ENCODE measurements at places on chromosomes 13 and 19. TPM values are rescaled to one million over a fixed set of nuclear protein-coding genes. Genes with fewer than 3 reads are reported as not detected.
A peak's percentile ranks its signal among the peaks of the same experiment; 100 is the strongest.

GRCh38 chr19:32830231-32831014, 39.1 kb downstream of the SLC7A9 start:
- no peaks in the 10 kb centered on the region for H3K27me3 ChIP-seq
- no peak overlapping the region for H3K4me3 ChIP-seq
- no peaks in the 10 kb centered on the region for H3K36me3 ChIP-seq
- H3K4me1 ChIP-seq: no peaks in the 10 kb centered on the region

- no peak for DNase-seq
- no peaks in the 10 kb centered on the region for H3K36me3 ChIP-seq
- no peak overlapping the region for H3K4me3 ChIP-seq
Measured at GRCh38 chr13:65926750-65927171, 1303.4 kb downstream of the PCDH9 start.

- no peaks in the 10 kb centered on the region for H3K27me3 ChIP-seq
- DNase-seq: no peak
- H3K27ac ChIP-seq: no peak overlapping the region
- no peaks in the 10 kb centered on the region for H3K4me1 ChIP-seq
- H3K36me3 ChIP-seq: no peaks in the 10 kb centered on the region
- no peak overlapping the region for H3K4me3 ChIP-seq
Measured at GRCh38 chr13:38875186-38875875, 115.3 kb downstream of the STOML3 start.

GRCh38 chr19:1861599-1862031, 1.8 kb downstream of the KLF16 start:
- H3K4me3 ChIP-seq: peak overlapping the region; percentile 61
- no peaks in the 10 kb centered on the region for H3K36me3 ChIP-seq
- DNase-seq: no peak
- no peaks in the 10 kb centered on the region for H3K27me3 ChIP-seq
- peak overlapping the region; percentile 50 for H3K27ac ChIP-seq

GRCh38 chr13:74922963-74923362, 559.0 kb downstream of the TBC1D4 start:
- H3K4me1 ChIP-seq: no peaks in the 10 kb centered on the region
- no peak overlapping the region for H3K4me3 ChIP-seq
- H3K27me3 ChIP-seq: no peaks in the 10 kb centered on the region
- H3K36me3 ChIP-seq: no peaks in the 10 kb centered on the region
- no peak overlapping the region for H3K27ac ChIP-seq

DNA sequence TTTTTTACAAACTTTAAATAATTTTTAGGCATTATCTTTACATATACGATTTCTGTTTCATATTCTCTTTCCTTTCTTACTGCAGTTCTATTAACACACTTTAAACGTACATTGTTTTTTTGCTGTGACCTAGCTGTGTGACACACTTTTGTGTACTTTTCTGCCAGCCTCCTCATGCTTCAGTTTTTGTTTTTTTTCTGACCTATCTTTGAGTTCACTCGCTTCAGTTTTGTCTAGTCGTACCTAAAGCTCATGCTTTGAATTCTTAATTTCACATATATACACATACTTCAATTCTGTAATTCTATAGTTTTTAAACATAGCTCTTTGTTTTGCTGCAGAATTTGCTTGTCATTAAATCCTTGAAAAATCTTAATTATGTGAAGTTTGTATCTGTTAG, 150.4 kb downstream of the PDS5B start:
- H3K4me1 ChIP-seq: no peaks in the 10 kb centered on the region
- no peak for DNase-seq
- no peaks in the 10 kb centered on the region for H3K36me3 ChIP-seq
- no peak overlapping the region for H3K4me3 ChIP-seq
- H3K27me3 ChIP-seq: no peaks in the 10 kb centered on the region

GRCh38 chr13:25489238-25489637, 117.5 kb downstream of the ATP8A2 start:
- H3K4me1 ChIP-seq: no peaks in the 10 kb centered on the region
- no peak overlapping the region for H3K27ac ChIP-seq
- DNase-seq: no peak
- H3K27me3 ChIP-seq: no peaks in the 10 kb centered on the region
- no peak overlapping the region for H3K4me3 ChIP-seq
- H3K36me3 ChIP-seq: no peaks in the 10 kb centered on the region

- DNase-seq: no peak
- H3K4me1 ChIP-seq: peaks cover 58% of the 10 kb centered on the region
- H3K4me3 ChIP-seq: peak overlapping the region; percentile 97
- H3K27ac ChIP-seq: peak overlapping the region; percentile 65
Measured at GRCh38 chr19:38649305-38650171, 2.1 kb downstream of the ACTN4 start.

- no peaks in the 10 kb centered on the region for H3K36me3 ChIP-seq
- H3K27ac ChIP-seq: no peak overlapping the region
- no peaks in the 10 kb centered on the region for H3K27me3 ChIP-seq
- DNase-seq: peak; percentile 76
Measured at GRCh38 chr13:97028441-97029299, 34.4 kb upstream of the OXGR1 start.

DNA sequence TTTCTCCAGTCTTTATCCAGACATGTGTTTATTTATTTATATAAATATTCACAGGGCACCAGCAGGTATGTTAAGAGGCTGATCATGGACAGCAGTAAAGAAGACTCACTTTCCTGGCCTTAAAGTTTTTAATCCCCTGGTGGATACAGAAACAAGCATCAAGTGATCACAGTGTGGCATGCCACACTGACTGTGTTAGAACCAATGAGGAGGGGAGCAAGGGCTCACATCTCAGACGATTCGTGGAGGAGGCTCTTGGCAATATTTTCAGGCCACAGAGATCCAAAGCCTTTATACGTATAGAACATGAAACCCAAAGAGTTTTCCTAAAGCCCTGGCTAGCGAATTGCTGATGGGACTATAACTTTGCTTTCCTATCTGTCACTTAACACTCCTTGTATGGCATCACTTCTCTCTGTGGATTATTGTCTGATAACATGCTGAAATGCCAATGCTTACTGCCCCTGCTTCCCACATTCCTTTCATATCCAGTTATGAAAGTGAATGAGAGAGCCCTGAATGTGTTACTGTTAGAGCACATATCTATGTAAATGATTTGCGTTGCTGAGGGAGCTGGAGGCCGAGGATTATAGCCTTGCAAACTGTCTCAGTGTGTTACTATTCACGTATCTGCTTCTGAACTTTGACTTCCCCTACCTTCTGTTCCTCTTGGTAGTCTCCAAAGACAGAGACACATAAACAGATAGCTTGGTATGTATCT, 37.6 kb downstream of the POLR1D start:
- peaks cover 10% of the 10 kb centered on the region for H3K4me1 ChIP-seq
- no peaks in the 10 kb centered on the region for H3K36me3 ChIP-seq
- H3K4me3 ChIP-seq: no peak overlapping the region

- peaks cover 5% of the 10 kb centered on the region for H3K4me1 ChIP-seq
- H3K27ac ChIP-seq: no peak overlapping the region
- H3K27me3 ChIP-seq: no peaks in the 10 kb centered on the region
- no peaks in the 10 kb centered on the region for H3K36me3 ChIP-seq
- no peak for DNase-seq
Measured at GRCh38 chr13:97220151-97220900, 1.8 kb upstream of the MBNL2 start.

DNA sequence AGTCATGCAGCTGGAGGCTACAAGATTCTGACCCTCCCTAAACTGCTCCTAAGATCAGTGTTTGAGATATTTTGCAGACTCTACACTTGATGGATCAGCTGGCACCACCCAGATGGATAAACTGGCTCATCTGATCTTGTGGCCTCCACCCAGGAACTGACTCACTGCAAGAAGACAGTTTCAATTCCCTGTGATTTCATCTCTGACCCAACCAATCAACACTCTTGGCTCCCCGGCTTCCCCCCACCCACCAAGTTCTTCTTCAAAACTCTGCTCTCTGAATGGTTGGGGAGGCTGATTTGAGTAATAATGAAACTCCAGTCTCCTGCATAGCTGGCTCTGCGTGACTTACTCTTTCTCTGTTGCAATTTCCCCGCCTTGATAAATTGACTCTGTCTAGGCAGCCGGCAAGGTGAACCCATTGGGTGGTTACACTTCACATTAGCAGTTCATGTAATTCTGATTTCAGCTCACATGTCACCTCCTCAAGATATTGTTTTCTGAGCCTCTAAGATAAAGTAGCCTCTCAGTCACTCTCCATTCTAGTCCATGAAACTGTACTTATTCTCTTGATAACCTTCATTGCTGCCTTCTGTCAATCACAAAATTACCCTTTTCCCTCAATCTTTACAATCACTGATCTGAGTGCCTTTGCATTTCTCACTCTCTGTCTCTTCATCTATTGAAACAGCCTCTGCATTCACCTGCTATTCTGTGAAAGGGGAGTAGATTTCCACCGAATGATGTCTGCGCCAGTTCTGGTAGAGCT, 9.9 kb upstream of the FPR3 start:
- H3K27me3 ChIP-seq: no peaks in the 10 kb centered on the region
- H3K4me3 ChIP-seq: no peak overlapping the region
- no peaks in the 10 kb centered on the region for H3K36me3 ChIP-seq
- DNase-seq: peak; percentile 49

- no peak for DNase-seq
- H3K36me3 ChIP-seq: no peaks in the 10 kb centered on the region
- no peak overlapping the region for H3K4me3 ChIP-seq
- H3K27me3 ChIP-seq: no peaks in the 10 kb centered on the region
Measured at GRCh38 chr19:5575590-5575989, 7.8 kb upstream of the TINCR start.

DNA sequence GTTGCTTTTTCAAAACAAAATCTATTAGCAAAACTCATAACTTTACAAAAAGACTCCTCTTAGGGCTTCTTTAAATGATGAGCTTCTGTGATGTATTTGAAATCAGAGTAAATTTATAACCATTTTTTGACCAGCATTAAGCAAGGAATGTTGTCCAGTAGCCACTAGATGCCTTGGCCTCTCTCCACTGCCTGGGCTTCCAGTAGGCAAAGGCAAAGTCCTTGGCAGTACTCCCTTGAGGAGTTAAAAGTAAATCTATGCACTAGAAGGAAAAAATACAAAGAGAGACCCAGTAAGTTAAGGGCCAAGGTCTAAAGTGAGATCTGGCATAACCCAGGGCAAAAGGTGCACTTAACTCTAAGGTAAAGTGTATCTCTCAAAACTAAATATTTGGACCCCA, 9.5 kb downstream of the SERPINE3 start:
- H3K36me3 ChIP-seq: no peaks in the 10 kb centered on the region
- no peaks in the 10 kb centered on the region for H3K4me1 ChIP-seq
- no peak for DNase-seq

- H3K27me3 ChIP-seq: no peaks in the 10 kb centered on the region
- no peaks in the 10 kb centered on the region for H3K4me1 ChIP-seq
- H3K27ac ChIP-seq: no peak overlapping the region
- no peak overlapping the region for H3K4me3 ChIP-seq
- H3K36me3 ChIP-seq: no peaks in the 10 kb centered on the region
Measured at GRCh38 chr19:7887408-7888144, 734 bp upstream of the LRRC8E start.

GRCh38 chr19:44176590-44176989, 11.7 kb downstream of the ZNF226 start:
- no peak overlapping the region for H3K4me3 ChIP-seq
- H3K36me3 ChIP-seq: no peaks in the 10 kb centered on the region
- H3K4me1 ChIP-seq: no peaks in the 10 kb centered on the region
- no peaks in the 10 kb centered on the region for H3K27me3 ChIP-seq
- no peak overlapping the region for H3K27ac ChIP-seq

DNA sequence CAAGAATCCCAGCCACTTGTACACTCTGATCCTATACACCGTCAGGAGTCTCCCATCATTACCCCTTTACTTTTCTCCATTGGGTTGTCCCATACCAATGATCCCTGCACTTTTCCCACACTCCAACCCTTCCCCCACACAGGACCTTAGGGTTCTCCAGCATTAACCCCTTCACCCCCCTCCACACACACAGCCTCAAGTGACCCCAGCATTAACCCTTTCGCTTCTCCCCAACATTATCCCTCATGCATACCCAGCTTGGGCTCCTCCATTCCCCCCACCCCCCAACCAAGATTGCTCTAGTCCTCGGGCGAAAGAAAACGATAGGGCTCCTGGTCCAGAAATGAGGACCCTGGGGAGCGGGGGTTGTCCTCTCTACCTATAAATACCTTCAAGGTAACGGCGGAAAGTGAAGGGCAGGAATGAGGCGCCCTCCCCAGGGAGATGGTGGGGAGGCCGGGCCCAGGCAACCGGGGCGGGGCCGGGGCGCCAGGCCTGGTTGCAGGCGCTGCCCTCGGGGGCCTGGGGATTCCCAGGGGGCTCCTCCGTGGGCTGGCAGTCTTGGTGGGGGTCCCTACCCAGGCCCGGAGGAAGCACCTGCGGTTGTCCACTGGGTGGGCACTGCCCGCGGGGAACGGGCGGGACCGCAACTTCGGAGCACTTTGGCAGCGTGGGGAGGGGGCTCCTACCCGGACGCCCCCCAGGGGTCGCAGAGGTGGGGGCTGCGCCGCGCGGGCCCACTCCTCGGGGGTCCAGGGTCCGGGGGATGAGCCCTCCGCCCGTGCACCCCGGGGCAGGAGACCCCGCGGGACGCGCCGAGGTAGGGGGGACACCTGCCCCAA, 757 bp downstream of the WIZ start:
- no peaks in the 10 kb centered on the region for H3K36me3 ChIP-seq
- peak overlapping the region; percentile 56 for H3K4me3 ChIP-seq
- no peaks in the 10 kb centered on the region for H3K27me3 ChIP-seq
- no peak overlapping the region for H3K27ac ChIP-seq
- peaks cover 15% of the 10 kb centered on the region for H3K4me1 ChIP-seq
- DNase-seq: no peak

NCAN gene
- 3.7 TPM for total RNA-seq

ZNF835 gene
- 2.9 TPM for total RNA-seq

ZNF566 gene
- 15.0 TPM for total RNA-seq

TMIGD2 gene
- total RNA-seq: 1.1 TPM

ZNF208 gene
- total RNA-seq: 27.6 TPM

BRD4 gene
- 109 TPM for total RNA-seq

PLK5 gene
- total RNA-seq: 13.4 TPM
